Left renal pelvis (tissue), 4 donors: ENCODE measurements at places on chromosomes 6 and 20.

DNA sequence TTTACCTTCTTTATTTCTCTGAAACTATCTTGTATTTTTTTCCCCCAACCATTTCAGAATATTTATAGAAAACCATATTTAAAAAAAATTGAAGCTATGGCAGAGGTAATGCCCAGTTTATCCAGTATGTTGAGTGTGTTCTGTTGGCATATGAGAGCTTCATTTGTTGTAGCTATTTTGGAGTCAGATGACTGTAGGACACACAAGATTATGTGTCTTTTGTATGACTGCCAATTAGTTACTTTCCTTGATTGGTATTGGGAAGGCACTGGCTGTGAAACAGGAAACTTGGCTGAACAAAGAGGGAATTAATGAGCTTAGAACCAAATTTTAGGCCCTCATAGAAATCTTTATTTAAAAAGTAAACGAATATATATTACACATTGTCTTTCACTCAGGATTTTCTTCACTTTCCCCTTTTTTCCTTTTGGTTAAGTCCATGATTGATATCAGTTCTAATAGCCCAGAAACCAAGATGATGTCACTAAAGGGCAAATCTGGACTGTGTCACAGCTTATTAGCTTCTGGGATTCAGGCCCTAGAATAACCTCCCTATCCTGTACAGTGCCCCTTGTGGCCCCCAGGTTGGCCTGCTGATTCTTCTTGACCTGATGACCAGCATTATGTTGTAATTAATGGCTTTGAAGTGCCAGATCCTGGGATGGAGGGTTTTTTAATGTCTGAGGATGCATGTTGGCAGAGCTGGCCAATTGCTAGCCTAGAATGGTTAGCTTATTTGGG is 10.1 kb downstream of the CDC5L start:
- DNase-seq: no peak

- no peak for DNase-seq
Measured at GRCh38 chr20:59579404-59580145, 24.8 kb upstream of the PHACTR3 start.

DNA sequence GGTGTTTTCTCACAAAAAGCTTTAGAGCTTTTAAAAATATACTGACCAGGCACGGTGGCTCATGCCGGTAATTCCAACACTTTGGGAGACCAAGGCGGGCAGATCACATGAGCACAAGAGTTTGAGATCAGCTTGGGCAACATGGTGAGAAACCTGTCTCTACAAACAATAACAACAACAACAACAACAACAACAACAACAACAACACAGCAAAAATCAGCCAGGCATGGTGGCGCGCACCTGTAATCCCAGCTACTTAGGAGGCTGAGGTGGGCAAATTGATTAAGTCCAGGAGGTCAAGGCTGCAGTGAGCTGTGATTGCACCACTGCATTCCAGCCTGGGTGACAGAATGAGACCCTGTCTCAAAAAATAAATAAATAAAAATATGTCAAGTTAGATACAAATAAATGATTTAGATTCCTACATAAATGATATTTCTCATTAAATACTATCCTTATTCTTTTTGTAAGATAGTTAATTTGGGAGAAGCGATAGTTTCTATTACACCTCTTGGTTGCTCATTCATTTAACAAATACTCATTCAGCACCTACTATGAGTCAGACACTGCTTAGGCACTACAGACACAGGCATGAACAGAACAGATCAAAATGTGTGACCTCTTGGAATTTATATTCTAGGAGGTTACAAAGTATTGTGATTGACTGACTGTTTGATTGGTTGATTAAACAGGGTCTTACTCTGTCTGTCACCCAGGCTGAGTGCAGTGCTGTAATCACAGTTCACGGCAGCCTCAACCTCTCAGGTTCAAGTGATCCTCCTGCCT is 83.5 kb upstream of the BEND3 start:
- DNase-seq: no peak

- no peak for DNase-seq
Measured at GRCh38 chr20:5215672-5216304, 89.0 kb downstream of the CDS2 start.

GRCh38 chr6:109853426-109853825 is 124.7 kb upstream of the GPR6 start:
- no peak for DNase-seq

DNA sequence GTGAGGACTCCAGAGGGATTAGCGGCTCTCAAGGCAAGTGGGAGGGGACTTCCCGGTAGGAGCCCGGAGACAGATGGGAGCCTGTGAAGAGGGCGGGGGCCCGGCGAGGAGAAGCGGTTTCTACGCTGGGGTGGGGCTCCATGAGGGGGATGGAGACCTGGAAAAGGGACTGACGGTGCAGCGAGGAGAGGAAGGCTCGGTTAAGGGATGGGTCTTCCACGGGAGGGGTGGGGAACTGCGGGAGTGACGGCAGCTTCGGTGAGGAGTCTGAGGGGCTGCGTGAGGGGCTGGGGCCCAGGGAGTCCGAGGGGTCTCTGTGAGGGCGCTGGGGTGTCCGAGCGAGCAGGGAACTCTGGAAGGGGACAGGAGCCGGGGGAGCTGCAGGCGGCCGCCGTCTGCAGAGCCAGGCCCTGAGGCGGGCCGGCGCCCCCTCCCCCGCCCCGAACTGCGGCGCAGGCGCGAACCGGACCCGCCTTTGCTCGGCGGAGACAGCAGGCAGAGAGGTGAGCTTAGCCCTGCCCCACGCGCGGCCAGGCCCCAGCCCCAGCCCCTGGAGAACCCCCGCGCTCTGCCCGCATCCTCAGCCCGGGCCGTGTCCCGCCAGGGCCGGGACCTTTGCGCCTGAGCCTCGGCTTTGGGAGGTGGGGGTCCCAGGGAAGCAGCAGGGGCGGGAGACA is at the start of gene NRSN2:
TSS of gene NRSN2 (plus strand) at position 472 of the 677 bp plus-strand sequence. CDS start 2,533 bp downstream, outside the sequence.
- DNase-seq: peak; percentile 38

DNA sequence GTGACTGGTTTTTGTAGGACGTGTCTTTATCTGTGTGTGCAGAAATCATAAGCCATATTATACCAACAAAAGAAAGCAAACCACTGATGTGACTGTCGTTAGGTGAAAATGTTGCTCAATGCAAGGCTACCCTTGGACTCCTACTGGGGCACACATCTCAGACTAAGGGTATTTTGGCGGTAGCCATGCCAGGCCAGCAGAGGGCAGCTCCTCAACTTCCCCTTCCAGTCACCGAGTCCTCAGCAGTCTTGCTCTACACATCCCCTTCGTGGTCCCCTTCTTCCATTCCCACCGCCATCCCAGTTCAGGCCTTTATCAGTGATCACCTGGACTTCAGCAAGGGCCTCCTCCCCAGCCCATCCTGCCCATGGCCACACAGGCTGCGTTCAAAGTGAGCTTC is 113.7 kb upstream of the GGTLC1 start:
- DNase-seq: no peak

- no peak for DNase-seq
Measured at GRCh38 chr20:35344354-35344837, 52.2 kb upstream of the FAM83C start.

DNA sequence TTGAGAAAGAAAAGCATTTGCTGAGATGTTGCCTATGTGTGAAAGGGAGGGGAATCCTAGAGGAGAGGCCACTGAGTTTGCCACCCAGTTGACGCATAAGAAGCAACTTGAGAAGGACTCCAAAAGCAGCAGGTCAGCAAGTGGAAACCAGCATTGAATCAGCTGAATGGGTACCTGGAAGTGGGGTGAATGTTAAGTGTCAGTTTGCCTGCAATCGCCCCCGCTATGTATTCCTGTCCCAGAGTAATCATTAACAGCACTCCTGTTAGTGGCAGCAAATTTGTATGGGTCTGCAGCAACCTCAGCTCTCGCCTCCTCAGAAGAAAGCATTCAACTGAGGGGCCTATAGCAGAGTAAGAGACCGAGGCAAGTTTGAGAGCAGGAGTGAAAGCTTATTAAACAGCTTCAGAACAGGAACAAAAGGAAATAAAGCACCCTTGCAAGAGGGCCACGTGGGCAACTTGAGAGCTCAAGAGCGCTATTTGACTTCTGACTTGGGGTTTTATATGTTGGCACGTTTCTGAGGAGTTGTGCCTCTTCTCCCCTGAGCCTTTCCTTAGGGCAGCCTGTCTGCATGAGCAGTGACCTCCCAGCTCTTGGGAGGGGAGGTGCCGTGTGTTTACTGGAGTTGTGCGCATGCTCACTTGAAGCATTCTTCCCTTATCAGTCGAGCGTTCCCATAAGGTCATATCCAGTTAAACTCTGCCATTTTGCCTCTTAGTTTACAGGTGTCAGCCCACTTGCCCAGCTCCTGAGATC is 122.6 kb upstream of the PHACTR1 start:
- no peak for DNase-seq

GRCh38 chr6:165615636-165616035 is 47.4 kb downstream of the PDE10A start:
- DNase-seq: no peak

DNA sequence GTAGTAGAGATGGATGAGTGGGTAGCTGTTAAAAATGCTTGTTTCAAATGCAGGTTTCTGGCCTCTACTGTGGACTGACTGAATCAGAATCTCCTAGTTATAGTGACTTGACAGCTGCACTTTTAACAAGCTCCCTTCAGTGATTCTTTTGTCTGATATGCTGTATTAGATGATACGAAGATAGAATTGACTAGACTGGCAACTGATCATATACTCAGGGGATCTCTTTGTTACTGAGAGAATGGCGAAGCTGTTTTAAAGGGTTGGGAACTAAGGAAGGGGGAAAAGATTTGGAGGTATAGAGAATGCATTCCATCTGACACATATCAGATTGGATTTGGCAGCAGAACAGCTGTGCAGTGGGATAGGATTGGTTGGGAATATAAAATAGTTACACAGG is 7.0 kb downstream of the ENPP4 start:
- no peak for DNase-seq

DNA sequence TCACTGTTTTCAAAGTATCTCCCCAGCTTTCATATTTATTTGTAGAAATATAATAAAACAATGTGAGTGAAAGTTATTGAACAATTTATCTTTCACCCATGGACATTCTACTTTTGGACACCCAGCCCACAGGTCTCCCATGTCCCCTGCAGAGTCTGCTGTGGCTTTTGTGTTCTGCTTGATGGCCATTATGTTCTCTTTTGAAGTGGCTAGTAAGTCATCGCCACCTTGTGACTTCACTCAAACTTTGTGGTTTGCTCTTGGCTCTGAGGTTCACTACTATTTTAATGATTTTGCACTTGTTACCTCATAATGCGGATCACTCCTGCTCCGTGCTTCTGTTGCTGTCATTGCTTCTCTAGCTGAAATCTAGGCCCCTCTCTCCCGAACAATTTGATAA is 10.2 kb upstream of the DEFB113 start:
- no peak for DNase-seq

DNA sequence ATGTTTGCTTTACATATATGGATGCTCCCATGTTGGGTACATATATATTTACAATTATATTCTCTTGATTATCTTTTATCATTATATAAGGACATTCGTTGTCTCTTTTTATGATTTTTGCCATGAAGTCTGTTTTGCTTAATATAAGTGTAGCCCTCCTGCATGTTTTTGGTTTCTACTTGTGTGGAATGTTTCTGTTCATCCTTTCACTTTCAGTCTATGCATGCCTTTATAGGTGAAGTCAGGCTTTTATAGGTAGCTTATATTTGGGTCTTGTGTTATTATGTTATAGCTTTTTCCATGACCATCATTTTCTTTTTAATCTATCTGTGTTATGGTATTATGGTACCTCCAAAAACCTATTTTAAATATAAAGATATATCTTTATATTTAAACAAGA is 612.5 kb upstream of the HS3ST5 start:
- no peak for DNase-seq

- no peak for DNase-seq
Measured at GRCh38 chr6:282177-282866, 10.0 kb upstream of the DUSP22 start.

DNA sequence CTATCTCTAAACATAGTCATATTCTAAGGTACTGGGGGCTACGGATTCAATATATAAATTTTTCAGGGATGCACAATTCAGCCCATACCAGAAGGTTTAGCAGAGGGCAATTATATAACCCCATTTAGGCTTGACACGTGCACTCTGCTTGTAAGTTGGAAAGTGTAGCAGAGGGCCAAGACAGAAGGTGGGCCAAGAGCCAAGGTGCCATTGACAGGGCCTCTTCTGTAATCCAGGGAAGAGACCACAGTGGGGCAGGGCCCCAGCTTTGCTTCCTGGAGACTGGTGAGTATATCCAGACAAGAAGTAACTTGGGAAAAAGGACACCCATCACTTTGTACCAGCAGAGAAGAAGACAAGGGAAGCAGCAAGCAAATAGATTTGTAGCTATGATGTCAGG is 672.4 kb upstream of the MARCKS start:
- no peak for DNase-seq

DNA sequence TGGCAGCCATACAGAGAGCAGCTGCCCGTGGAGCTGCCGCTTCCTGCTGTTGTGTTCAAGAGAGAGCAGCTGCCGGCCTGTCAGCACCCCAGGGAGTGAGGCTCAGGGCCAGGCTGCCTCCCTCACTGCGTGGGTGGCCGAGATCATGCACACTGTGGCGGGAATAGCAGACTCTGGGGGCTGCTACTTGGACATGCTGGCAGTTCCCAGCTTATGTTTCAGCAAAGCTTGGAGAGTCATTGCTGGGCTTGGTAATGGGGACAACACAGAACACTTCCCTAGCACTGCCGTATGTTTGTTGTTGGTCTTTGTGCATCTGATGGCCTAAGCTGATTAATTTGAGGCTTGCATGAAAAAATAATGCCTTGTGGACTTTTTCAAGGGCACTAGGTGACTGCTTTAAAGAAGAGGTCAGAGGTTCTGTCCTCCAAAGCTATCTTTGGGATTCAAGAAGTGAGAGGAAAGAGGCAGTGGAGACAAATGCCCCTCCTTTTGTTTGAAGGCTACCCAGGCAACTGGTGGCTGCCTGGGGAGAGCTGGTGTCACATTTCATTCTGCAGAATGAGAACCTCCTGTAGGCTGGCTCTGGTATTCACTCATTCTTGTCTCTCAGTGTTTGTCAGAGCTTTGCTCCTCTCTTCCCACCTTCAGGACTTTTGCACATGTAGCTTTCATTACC is 18.8 kb downstream of the MRAP2 start:
- peak; percentile 38 for DNase-seq

GRCh38 chr6:97427648-97428047 is 144.6 kb upstream of the MMS22L start:
- no peak for DNase-seq

DNA sequence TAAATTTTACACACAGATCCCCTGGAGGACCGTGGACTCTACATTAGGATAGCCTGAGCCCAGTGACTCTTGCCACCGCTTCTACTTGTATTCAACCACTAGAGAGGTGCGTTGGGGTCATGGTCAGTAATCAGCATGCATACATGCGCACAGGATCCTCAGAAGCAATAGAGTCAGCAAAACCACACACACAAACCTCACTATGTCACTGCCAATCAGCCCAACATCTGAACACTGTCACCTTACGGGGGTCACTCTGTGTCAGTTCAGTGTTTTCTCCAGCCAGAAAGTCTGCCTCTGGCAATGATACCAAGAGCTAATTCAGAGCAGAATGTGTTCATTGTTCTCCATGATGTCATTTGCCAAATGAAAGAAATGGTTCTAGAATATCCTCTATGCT is 225.3 kb downstream of the KHDC1L start:
- no peak for DNase-seq
